ENCODE measurements at places on chromosomes 5 and 9. TPM values are rescaled to one million over a fixed set of nuclear protein-coding genes. Genes with fewer than 3 reads are reported as not detected.
A peak's percentile ranks its signal among the peaks of the same experiment; 100 is the strongest.

The ARID3C gene
- not detected for total RNA-seq

DNA sequence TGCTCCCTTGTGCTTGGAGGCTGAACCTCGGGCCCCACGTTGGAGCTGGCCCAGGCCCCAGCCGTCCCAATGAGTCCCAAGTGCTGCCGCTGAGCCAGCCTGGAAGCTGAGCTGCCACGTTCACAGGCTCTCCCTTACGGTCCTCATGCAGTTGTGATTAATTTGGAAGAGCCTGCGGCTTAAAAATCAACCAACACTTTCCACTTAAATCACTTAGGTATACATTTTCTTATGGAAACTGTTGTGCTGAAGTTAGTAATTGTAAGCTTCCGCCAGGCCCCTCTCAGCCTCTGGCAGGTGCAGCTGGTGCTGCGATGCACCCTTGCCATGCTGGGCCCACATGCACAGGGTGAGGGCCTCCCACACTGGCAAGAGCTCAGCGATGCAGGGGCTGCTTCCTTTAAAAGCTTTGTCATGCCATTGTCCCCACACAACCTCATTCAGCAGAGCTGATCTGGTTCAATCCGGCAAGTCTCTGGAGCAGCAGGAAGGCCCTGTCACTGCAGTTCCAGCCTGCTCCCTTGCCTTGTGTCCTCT is 61.0 kb downstream of the IPPK start:
- no peak for DNase-seq

The UNC5A gene
- 0.52 TPM for total RNA-seq

GRCh38 chr5:141596867-141597266 is 21.9 kb downstream of the DIAPH1 start:
- no peak for DNase-seq

DNA sequence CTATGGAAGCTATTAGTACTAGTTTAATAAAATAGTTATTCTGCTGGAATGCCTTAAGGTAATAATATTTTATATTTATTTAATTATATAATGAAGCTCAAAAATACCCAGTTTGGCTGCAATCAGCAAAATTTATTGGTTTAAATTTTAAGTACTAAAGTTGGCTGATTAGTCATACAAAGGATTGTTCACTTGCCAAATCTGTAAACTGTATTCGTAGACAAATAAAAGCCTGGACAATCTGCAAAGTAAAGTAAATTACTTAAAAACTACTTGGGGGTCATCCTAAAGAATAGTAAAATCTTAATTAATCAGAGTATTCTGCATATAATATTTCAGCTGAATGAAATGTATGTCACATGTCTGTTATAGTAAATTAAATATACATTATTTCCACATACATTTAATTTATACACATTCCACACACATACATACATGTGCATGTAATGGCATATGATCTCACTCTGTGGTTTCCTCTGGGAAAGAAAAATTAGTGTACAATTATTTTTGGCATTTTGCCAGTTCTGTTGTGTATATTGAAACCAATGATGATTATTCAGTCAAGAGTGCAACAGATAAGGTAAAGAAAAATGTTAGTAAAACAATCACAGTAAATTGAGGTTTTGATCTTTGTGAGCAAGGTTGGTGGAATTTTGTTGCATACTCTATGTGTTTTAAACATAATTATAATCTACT is 455.9 kb downstream of the CDH9 start:
- no peak for DNase-seq

The GZMA gene
- not detected for total RNA-seq

- no peak for DNase-seq
Observed at GRCh38 chr5:75916144-75916543, 167.0 kb upstream of the SV2C start.

The ELAVL2 gene
- not detected for total RNA-seq

DNA sequence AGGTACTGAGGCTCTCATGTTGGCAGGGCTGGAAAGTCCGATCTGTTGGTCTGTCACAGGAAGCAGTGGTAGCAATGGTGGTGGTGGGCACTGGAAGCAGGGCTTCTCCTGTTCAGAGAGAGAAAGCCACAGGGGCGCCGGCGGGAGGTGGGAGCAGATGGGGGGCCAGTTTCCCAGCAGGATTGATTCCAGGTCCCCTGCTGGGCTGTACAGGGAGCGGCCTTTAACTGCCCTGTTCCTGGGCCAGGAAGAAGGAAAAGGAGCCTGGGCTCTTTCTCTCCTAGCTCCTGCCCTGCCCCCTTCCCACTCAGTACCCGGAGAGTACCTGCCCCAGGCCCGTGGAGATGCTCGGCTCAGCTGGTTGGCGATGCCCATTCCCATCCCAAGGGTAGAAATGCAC is 2.6 kb upstream of the DAB2IP start:
- DNase-seq = no peak

The ABCA2 gene
- 29.6 TPM for total RNA-seq

The SPATA9 gene
- not detected for total RNA-seq

GRCh38 chr5:5025774-5026408 is 114.2 kb upstream of the ADAMTS16 start:
- DNase-seq = no peak

DNA sequence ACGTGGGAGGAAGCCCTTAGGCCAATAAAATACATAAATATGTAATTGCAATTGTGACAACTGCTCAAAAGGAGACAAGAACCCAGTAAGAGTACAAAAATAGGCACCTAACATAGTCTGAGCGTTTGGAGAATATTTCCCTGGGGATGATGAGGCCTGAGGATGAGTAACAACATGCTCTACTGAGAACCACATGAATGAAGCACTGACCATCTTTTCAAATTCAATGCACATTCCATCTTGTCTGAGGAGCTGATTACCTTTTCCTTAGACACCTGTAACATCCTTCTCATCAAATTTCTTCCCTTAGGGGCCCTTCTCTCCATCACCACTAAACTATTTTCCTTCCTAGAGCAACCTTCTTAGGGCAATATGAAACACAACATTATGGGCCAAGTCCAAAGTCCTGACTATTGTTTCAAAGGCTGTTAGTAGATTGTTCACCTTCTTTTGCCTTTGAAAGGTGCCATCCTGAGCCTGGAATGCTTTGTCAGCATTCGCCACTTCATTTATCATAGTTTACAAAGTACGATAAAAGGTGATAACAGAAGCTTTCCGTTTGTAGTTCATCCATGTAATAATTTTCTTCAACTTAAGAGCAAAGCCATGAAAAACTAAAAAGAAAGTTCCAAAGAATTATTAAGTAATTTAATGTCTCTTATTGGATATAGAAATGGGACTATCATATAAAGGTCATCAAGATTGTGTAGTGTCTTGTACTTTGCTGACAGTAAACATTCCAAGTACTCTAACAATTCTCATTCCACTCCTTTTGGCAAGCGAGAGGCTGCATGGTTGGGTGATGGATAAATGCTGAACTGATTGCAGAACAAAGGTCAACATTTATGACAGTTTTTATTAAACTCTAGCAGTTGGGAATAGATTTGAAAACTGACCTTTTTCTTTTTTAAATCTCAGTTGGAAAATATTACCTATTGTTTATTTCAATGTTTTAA is 471.3 kb downstream of the PDE4D start:
- DNase-seq = no peak

GRCh38 chr9:83304686-83305085 is 233.5 kb downstream of the FRMD3 start:
- peak; percentile 88 for DNase-seq

The NR2F1 gene
- total RNA-seq = 16.9 TPM

- DNase-seq = no peak
Observed at GRCh38 chr5:128036950-128037349, 46.6 kb upstream of the SLC12A2 start.

DNA sequence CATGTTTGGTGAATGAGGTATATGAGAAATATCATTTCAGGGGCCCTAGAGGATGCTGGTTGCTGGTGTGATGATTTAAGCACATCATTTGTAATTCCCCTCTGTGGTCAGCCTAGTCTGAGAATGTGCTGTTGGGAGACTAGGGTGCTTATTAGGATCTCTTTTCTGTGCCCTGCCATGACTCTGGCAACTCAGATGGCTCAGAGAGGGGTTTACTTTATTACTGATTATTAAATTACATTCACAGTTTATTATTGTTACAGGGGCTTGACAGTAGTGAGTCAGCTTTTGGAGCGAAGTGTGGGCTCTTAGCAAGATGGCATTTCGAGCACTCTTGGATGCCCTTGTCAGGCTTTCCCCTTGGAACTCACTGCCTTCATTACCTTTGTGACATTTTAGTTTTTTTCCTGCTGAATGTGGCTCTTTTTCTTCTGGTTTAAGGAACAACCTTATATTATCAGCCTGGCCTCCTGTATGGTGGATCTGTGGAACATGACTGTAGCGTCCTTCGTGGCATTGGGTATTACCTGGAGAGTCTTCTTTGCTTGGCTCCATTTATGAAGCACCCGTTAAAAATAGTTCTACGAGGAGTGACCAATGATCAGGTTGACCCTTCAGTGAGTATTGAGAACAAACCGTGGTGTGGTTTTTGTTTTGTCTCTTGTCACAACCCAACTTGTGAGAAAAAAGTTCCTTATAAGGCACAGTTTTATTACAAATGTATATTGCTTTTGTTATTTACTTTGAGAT is 33.8 kb downstream of the RCL1 start:
- DNase-seq = no peak

The CDC14B gene
- total RNA-seq = 10.9 TPM

Data from body of pancreas (tissue), 4 donors.